ENCODE measurements at places on chromosomes 5 and 9.

DNA sequence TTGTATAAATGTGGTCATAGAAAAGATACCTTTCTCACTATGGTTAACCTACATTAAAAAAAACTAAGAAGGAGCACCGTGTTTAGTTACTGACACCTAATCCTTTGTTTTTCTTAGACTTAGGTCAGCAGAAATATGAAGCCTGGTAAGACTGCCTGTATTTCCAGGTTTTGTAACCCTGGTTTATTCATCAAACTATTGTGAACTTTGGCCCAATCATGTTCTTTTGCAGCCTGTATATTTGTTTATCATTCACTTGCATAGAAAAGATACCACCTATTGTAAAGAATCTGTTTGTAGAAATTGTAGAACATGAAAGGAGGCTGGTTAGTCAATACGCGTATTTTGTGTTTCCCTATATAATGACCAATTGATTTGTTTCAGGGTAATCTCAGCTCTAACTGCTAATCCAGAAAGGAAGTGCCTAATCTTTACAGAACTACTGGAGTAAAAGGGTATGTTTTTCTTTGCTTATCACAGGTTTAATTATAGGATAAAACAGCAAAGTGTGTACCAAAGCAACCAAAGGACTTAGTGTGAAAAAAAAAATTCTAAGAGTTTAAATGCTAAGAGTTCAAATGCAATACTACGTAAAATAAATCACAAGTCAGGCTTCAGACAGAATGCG, 103.6 kb downstream of the LURAP1L start:
- DNase-seq = no peak

DNA sequence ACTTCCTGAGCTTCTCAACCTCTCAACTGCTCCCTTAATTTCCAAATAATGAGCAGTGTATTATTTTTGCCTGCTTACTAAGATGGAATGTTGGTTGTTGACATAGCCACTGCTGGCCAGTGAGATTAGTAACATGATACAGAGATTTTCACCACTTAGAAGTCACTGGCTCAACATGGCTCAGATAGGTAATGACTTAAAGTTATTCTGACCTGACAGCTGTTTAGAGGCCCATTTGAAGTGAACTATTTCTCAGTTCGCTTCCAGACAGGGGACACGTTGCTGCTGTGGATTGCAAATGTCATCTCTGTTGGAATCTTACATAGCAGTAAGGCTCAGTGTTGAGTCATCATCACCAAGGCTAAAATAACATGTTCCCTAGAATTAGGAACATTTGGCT, 490.2 kb downstream of the TLE4 start:
- no peak for DNase-seq

GRCh38 chr9:92482329-92482728, at the start of gene ASPN:
ASPN (minus strand) TSS chr9:92482506.
- no peak for DNase-seq

- DNase-seq = no peak
Observed at GRCh38 chr9:128020692-128021091, 39.9 kb upstream of the EEIG1 start.

- DNase-seq = peak; percentile 41
Observed at GRCh38 chr5:151223447-151224264, at the start of gene CCDC69. CCDC69 (minus strand) TSS chr5:151224092; CDS start chr5:151223970, 122 bp downstream.

GRCh38 chr5:130279386-130279785, 375.1 kb downstream of the CHSY3 start:
- no peak for DNase-seq

DNA sequence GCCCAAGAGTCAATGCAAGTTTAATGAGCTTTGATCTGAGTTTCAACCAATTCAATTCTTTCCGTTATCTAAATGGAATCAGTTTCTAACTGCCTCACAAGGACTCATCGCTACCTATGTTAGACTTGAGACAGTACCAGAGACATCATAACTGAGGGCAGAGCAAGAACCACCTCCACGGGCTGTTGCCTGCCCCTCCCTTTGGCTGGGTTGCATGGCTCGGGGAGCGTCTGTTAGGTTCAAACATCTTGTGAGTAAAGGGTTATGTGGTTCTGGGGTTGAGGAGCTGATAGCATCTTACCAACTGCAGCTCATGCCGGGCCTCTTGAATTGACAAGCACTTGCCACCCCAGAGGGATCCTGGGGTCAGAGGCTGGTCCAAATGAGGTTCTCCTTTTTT, 457.9 kb downstream of the ENC1 start:
- DNase-seq = no peak

DNA sequence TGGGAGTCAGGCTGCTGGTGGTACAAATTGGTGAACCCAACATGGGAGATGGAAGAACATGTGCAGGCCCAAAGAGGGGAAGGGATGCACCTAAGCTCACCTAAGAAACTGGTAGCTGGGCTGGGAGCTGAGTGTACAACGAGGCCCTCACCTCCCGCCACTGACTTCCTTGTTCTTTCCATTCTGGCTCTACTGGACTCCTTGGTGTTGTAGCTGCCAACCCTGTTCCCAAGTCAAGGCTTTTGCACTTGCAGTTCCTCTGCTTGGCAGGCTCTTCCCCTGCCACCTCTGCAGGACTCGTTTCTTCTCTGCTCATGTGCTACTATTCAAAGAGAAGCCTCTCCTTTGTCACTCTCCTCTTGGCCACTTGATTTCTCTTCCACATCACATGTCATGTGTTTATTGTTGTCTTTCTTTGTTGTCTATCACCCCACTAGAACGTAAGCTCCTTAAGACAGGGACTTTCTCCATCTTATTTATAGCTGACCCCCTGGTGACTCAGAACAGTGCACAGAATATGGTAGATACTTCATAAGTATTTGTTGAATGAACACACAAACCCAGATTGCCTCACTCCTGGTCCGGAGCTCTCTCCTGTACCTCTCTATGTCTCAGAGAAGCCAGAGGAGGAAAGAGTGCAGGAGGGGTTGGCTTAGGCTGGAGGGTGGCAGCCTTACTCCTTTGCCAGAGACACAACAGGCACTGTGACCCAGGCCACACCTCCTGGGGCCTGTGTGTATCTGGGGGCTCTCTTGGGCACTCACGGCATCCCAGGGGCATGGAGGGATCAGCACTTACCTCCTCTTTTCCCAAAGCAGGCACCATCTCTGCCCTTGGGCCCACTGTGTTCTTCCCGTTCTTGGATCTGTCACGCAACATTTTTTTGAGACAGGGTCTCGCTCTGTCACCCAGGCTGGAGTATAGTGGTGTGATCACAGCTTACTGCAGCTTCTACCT, 5.2 kb upstream of the SPINK4 start:
- DNase-seq = no peak

GRCh38 chr5:149749481-149750365, 19.6 kb downstream of the PPARGC1B start:
- no peak for DNase-seq

- peak; percentile 92 for DNase-seq
Observed at GRCh38 chr9:93064392-93065134, 6.1 kb downstream of the SUSD3 start.

DNA sequence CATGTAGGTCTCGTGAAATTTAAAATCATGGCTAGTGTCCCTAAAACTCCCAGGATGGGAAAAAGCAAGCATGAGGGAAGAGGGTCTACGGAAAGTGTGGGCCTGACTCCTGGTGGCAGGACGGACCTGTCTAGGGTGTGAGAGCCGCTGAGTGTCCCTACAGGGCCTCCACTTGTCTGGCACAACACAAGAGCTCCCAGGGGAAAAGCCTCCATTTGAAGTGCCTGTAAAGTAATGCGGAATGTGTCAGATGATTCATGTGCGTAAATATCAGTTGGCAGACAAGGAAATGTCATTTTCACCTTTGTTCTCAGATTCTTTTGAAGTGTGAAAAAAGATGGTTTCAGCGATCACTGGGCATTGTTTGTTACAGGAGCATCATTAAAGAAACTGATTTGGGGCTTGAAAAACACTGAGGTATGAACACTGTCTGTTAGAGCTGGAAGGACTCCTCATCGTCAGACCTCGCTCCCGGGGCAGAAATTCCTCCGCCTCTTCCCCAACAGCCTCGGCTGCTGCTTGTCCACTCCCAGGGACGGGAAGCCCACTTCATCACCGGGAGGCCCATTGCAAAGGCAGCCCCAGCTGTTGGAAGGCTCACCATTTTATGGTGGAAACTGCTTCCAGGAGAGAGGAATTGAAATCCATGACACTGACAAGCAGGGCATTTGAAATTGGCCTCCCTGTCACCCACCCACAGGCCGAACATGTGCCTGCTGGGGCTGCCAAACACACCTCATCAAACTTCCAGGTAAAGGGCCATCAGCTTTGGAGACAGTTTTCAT, 240.8 kb downstream of the FSTL4 start:
- no peak for DNase-seq

GRCh38 chr5:99088309-99088708, 159.5 kb upstream of the CHD1 start:
- no peak for DNase-seq

GRCh38 chr5:167866797-167867196, 424.6 kb upstream of the WWC1 start:
- DNase-seq = no peak

DNA sequence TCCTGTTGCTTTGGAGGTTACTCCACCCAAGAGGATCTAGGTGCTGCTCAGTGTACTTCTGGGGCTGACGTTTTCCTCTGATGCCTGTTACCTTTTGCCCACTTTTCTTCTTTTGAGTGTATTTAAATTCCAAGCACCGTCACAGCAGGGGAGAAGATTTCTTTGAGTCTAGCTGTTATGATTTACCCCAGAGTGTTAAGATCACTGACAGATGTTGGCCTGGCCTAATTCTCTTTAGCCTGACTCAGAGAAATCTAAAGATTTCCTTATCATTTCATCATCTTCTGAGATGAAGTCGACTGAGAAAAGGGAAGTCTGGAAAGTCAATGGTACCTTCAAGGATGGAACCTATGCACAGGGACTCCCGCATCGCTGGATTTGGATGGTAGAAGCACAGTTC, 191.5 kb downstream of the FBXL7 start:
- DNase-seq = no peak

DNA sequence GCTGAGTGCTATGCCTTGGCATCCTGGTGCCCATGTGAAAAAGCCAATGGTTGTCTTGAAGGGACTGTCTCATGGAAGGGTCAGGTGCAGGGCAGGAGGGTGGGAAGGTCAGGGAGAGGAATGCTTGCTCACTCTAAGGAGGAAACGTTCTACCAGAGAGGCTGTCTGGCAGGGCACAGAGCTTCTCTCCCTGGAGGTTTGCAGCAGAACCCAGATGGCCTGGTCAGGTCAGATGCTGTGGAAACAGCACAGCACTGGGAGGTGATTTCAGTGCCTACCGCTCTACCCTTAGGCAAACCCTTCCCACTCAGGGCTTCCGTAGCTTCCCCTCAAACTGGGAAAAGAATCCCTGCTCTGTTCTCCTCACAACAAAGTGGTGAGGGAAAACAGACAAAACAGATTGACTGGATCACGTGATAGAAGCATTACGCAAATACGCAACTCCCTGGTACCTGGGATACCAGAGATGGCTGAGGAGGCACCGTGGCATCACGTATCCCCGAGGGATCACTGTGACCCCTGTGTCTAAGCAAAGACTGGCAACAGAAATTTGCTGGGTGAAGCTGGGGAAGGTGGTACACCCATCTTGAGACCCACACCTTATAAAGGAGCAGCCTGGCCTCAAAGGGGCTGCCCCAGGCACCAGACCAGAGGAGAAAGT, 3.9 kb upstream of the MGAT1 start:
- DNase-seq = no peak

DNA sequence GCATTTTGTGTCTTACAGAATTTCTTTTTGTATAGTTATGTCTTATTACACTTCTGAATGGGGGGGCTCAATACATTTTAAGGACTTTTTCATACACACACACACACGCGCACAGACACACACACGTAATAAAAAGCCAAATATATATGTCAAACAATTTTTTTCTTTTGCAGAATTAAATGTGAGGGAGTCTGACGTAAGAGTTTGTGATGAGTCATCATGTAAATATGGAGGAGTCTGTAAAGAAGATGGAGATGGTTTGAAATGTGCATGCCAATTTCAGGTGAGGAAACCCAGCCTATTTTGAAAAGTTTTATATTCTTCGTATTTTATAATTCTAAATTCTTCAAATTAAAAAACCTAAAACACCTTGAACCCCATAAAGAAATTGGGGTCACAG, 25.6 kb downstream of the TMEFF1 start:
- DNase-seq = no peak

DNA sequence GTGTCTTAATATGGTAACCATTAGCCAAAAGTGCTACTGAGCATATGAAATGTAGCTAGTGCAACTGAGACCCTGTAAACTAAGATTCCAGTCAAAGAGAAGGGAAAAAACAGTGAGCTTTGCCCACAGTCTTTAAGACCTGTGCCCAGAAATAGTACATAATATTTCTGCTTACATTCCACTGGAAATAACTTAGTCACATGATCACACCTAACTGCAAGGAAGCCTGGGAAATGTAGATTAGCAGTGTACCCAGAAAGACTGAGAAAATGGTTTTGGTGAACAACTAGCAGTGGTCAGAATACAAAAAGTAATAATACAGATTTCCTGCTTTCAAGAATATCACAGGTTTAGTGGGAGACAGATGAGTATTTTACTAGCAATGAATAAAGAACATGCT, 2.5 kb upstream of the CPLANE1 start:
- no peak for DNase-seq

GRCh38 chr9:130992682-130993032, 16.3 kb upstream of the LAMC3 start:
- DNase-seq = no peak

GRCh38 chr5:37090781-37091180, 158.4 kb downstream of the CPLANE1 start:
- DNase-seq = no peak

GRCh38 chr5:122661496-122662180, 113.2 kb upstream of the SNX2 start:
- no peak for DNase-seq

DNA sequence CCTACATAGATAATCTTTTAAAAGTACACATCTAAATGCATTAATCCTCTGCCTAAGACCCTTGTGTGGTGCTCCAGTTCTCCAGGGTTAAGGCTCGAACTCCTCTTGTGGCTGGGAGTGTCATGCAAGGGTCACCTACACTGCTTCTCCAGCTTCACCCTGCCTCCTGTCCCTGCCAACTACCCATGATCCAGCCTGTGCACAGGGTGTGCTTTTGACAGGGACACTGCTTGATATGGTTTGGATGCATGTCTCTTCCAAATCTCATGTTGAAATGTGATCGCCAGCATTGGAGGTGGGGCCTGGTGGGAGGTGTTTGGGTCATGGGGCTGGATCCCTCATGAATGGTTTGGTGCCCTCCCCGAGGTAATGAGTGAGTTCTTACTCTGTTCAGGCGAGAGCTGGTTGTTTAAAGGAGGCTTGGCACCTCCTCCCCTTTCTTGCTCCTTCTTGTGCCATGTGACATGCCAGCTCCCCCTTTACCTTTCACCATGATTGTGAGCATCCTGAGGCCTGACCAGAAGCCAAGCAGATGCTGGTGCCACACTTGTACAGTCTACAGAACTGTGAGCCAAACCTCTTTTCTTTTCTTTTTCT, 48.5 kb downstream of the SLC22A5 start:
- no peak for DNase-seq

GRCh38 chr9:75200892-75201470, 112.7 kb downstream of the OSTF1 start:
- DNase-seq = no peak

DNA sequence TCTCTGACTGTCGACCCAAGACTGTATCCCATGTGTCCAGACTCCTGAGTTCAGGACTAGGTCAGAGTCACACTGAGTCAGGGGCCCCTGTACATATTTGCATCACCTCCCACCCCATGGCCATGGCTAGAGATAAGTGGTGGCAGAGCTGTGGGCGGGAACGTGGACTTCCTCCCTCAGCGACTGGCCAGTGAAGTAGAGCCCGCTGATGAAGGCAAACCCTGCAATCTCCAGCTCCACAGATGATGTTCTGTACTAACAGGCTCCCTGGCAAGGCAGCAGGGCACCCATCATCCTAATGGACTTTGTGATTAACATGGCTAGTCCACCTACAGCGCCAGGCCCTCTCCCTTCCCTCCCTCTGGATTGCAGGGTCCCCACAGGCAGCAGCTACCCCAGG, 110.5 kb upstream of the LRRTM2 start:
- no peak for DNase-seq

All from T-helper 2 cell (primary cell).